ENCODE measurements at places on chromosomes 1 and 21. TPM values are rescaled to one million over a fixed set of nuclear protein-coding genes. Genes with fewer than 3 reads are reported as not detected.

PTPRC gene
- total RNA-seq: 3.8 TPM

FCRL2 gene
- not detected for total RNA-seq

CRABP2 gene
- total RNA-seq: 1.9 TPM

NPHS2 gene
- not detected for total RNA-seq

KCNK2 gene
- 66.0 TPM for total RNA-seq

SLAMF1 gene
- total RNA-seq: not detected

NEK2 gene
- total RNA-seq: 3.8 TPM

MATN1 gene
- total RNA-seq: 0.31 TPM

NOC2L gene
- 52.3 TPM for total RNA-seq

SEMA6C gene
- 40.1 TPM for total RNA-seq

EFNA3 gene
- 11.3 TPM for total RNA-seq

PTPN7 gene
- not detected for total RNA-seq

CYP4X1 gene
- 24.1 TPM for total RNA-seq

DIO1 gene
- not detected for total RNA-seq

SFPQ gene
- 790 TPM for total RNA-seq

DDR2 gene
- total RNA-seq: 8.5 TPM

ITGB3BP gene
- 29.4 TPM for total RNA-seq

GART gene
- total RNA-seq: 117 TPM

CELA3A gene
- total RNA-seq: not detected

MFAP2 gene
- 14.7 TPM for total RNA-seq

LCE6A gene
- total RNA-seq: not detected

TCP10L gene
- 3.4 TPM for total RNA-seq

TPTE gene
- not detected for total RNA-seq

ELF3 gene
- total RNA-seq: 0.31 TPM

CD34 gene
- total RNA-seq: 2.5 TPM

OLFM3 gene
- 18.5 TPM for total RNA-seq

S100B gene
- 9.4 TPM for total RNA-seq

OSCP1 gene
- 23.5 TPM for total RNA-seq

GCLM gene
- total RNA-seq: 6.6 TPM

FMO1 gene
- total RNA-seq: 3.1 TPM

SLC44A5 gene
- 219 TPM for total RNA-seq

VN1R5 gene
- not detected for total RNA-seq

MMEL1 gene
- total RNA-seq: 7.8 TPM

CYB5RL gene
- total RNA-seq: 6.6 TPM

SPRR2E gene
- not detected for total RNA-seq

ZNF678 gene
- total RNA-seq: 72.9 TPM

CSF1 gene
- total RNA-seq: 3.8 TPM

FABP3 gene
- 139 TPM for total RNA-seq

PRAMEF10 gene
- total RNA-seq: not detected

OR2L3 gene
- 2.8 TPM for total RNA-seq

SLAMF9 gene
- total RNA-seq: not detected

CASQ1 gene
- 1.9 TPM for total RNA-seq

ODR4 gene
- total RNA-seq: 59.5 TPM

MAB21L3 gene
- not detected for total RNA-seq

PPP2R5A gene
- 24.1 TPM for total RNA-seq

ANXA9 gene
- not detected for total RNA-seq

SLAMF6 gene
- total RNA-seq: not detected

PALMD gene
- total RNA-seq: 49.1 TPM

RAB42 gene
- 1.9 TPM for total RNA-seq

RAB13 gene
- total RNA-seq: 6.9 TPM

SPATC1L gene
- total RNA-seq: 10.3 TPM

RSPO1 gene
- total RNA-seq: not detected

LRP8 gene
- 216 TPM for total RNA-seq

ANKRD35 gene
- 1.6 TPM for total RNA-seq

STYXL2 gene
- total RNA-seq: under 0.01 TPM

GJA8 gene
- not detected for total RNA-seq

TOR1AIP1 gene
- 25.7 TPM for total RNA-seq

Measured in parietal lobe (tissue), 2 donors.